ENCODE measurements at places on chromosomes 12 and 14.

- no peak for DNase-seq
These were observed 25.5 kb downstream of the SPTLC2 start for GRCh38 chr14:77590845-77591485.

DNA sequence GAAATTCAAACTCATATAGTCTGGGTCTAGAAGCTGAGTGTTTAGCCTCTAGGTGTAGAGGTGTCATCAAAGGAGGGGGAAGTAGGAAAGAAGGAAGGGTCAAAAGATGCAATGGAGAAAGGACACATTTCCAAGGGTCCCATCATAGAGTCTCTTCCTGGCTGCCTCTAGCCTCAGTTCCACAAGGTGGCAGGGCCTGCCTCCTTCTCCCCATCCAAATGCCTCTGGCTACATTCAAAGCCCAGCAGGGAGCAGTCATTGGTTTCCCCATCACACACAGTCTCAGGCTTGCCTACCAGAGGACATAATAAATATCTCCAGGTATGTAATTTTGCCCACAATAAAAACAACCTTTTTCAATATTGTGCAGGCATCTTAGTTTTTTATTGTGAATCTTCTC lies 2.1 kb upstream of the CCT2 start:
- DNase-seq = no peak

- no peak for DNase-seq
These were observed 33.4 kb upstream of the HSPB8 start for GRCh38 chr12:119145367-119145766.

GRCh38 chr12:46181465-46181864 lies 87.4 kb downstream of the SLC38A1 start:
- no peak for DNase-seq

DNA sequence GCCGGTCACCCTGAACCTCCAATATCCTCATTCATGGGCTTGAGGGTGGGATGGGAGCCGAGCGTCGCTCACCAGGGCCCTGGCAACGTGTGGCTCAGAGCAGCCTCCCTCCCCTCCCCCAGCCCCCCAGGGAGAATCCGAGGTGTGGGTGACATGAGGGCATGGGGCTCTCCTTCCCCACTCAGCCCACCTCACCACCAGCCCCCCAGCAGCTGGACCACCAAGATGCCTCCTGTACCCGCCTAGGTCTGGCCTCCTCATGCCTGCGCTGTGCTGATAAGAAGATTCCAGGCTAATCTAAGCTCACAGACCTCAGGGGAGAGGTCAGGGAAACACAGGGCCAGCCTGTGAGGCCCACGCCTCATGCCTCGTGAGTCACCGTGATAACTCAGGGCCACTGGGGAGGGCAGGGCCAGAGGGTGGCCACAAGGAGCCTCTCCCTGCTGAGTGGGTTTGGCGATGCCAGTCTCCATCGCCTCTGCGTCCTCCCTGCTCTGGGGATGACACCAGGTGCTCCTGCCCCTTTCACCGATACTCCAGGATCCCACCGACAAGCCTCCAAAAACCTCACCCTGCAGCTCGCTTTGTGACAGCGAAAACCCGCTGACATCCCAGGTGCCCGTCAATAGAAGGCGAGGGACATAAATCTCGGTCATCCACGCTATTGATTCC lies 56.9 kb downstream of the TESC start:
- no peak for DNase-seq

DNA sequence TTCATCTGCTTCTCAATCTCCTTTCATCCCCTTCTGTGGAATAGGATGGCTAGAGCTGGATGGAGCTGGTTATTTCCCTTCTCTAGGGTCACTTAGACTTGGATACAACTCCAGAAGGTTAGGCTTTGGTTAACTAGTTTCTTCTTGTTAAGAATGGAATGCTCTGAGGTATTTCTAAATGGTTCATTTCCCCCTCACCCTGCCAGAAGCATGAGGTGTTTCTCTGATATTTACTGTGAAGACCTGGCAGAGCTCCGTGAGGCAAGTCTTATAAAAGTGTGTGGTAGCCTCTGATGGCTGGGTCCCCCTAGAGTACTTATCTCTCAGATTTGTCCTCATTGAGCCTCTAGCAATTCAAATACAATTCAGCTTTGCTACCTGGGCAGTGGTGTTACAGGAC lies 207.9 kb downstream of the SLC16A7 start:
- DNase-seq = no peak

- no peak for DNase-seq
These were observed 7.4 kb downstream of the WNT1 start for GRCh38 chr12:48985475-48985897.

- DNase-seq = no peak
These were observed 185.1 kb downstream of the MDGA2 start for GRCh38 chr14:47490353-47490752.

DNA sequence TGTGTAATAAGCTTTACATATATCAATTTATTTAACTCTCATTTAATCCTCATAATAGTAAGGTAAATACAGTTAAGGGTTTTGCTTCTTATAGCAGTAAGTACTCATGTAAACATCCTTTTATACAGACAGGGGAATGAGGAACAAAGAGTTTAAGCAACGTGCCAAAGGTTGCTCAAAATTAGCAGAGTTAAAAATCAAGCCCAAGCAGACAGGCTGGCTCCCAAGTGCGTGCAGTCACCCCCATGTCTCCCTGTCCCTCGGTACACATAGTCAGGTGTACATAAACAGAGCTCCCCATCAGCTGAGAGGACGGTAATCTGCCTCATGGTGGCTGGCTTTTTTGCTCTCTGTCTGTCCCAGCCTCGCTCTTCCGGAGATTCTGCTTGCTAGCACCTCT lies 126.4 kb downstream of the DERA start:
- DNase-seq = no peak

- DNase-seq = no peak
These were observed 9.6 kb downstream of the MARS1 start for GRCh38 chr12:57497223-57498131.

DNA sequence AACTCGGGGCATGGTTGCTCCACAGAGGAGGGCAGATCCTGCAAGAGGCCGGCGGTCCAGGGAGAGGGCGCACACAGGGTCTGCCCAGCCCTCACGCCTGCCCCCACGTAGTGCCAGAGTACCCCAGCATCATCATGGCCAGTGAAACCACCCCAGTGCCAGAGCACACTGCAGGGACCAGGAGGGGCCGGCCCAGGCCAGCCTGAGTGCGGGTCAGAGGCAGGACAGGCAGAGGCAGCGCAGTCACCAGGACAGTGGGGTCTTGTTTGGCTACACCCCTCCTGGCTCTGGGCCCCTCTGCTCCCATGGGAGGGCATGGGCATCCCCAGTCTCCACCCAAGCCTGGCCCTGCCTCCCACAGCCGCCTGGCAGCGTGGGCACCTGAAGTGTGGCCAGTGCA lies 34.7 kb downstream of the LRCOL1 start:
- DNase-seq = no peak

- no peak for DNase-seq
These were observed 67.5 kb upstream of the PWP1 start for GRCh38 chr12:107618106-107618505.

DNA sequence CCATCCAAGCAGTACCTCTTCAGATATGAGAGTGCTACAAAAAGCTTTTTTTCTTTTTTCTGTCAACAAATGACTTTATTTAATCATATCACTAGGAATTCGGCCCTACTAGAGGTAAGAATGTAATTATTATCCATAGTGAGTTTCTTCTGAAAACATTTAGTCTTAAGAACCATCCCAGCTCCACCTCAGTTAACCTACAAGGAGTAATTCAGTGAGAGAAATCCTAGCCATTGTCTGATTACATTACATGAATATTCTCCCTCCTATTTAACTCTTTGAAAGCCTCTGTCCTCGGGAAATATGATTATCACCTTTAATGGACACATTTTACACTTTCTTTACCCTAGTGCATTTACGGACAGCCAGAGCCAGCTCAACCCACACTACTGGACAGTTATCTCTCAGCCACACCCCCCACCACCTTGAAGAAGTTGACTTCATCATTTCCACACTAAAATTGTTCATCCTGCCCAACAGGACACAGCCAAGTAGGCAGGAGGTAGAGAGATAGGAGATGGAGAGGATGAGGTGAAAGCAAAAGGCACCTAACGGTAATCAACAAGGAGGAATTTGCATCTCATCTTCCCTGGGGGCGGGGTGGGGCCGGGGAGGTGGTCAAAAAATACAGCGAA lies 1.3 kb downstream of the PPFIA2 start:
- no peak for DNase-seq

- no peak for DNase-seq
These were observed 57.1 kb downstream of the MARK3 start for GRCh38 chr14:103442288-103442687.

DNA sequence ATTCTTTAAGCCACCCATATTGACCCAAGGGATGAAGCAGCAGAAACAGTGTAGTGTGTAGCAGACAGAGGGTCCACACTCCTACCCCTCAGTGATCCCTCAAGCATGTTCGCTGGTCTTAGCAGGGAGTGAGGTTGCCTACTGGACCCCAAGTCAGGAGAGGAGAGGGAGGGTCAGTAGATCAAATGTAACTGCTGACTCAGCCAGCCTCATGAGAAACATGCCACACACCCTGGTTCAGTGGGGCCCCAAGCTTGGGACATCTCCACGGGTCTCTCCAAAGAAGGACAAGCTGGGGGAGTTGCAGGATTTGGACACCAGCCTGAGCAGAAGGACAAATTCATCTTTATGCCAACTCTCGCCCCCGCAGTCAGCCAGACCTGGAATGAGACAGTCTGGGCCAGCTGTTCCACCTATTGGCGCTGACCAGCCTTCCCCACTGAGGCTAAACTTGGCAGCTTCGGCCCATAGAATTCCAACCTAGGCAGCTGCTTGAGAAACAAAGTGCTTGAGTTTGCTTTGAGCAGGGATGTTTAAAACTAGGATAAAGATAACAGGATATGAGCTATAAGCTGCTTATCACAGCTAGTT lies 66.0 kb upstream of the ACTN1 start:
- no peak for DNase-seq

DNA sequence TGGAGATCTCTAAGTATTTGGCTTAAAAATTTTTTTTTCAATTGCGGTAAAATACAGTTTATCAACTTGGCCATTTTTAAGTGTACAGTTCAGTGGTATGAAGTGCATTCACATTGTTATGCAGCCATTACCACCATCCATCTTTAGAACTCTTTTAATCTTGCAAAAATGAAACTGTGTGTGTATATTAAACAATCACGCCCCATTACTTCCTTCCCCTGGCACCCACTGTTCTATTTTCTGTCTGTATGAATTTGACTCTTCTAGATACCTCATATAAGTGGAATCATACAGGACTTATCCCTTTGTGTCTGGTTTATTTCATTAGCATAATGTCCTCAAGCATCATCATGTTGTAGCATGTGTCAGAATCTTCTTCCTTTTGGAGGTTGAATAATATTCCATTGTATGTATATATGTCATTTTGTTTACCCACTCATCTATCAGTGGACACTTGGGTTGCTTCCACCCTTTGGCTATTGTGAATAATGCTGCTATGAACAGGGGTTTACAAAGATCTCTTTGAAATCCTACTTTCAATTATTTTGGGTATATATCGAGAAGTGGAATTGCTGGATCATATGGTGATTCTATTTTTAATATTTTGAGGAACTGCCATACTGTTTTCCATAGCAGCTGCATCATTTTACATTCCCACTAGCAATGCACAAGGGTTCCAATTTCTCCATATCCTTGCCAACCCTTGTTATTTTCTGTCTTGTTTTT lies 62.9 kb downstream of the SAMD4A start:
- DNase-seq = no peak

- no peak for DNase-seq
These were observed 440 bp upstream of the ISM2 start for GRCh38 chr14:77498984-77499527.

DNA sequence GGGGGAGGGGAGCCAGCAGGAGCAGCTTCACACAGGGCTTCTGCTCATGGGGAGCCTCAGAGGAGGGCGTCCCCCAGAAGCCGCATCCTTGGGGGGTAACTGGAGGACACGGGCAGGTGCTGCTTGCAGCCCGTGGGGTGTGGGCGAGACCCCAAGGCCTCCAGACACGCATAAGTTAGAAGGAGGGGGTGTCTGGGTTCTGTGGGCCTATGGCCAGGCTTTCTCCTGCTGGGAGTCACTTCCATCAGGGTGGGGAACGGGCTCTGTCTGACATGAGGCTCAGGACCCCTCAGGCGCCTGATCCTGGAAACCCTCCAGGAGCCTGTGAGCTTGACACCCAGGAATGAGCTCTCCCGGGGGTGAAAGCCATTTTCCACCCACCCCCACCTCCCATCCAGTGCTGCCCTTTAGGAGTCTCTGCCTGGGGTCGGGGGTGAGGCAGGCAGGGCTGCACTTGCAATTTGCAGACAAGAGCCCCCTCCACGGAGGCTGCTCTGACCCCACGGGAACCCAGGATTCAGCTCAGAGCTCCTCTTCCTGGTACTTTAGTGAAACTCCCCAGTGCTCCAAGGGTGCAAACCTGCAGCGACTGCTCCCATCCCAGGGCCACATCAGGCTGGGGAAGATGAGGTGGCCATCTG lies 325.7 kb downstream of the ADGRD1 start:
- no peak for DNase-seq

GRCh38 chr14:102935756-102936155 lies 13.3 kb downstream of the AMN start:
- no peak for DNase-seq

DNA sequence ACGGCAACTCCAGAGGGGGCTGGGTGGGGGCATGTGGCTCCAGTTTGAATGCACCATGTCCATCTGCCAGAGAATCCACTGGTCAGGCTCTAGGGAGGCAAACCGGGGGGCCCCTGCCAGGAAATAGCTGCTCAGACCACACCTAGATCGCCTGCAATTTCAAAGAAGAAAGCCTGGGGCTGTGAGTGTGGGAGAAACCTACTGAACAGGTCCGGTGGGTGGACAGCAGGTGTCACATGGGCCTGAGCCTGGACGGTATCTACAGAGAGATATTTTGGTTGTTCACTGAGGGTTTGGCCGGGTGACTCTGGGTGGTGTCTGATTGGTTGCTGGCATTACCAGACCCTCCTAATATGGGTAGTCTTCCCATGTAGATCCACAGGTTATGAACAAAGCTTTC lies 32.0 kb downstream of the DAO start:
- DNase-seq = no peak

- no peak for DNase-seq
These were observed 21.9 kb upstream of the MAP1LC3B2 start for GRCh38 chr12:116537101-116537904.

DNA sequence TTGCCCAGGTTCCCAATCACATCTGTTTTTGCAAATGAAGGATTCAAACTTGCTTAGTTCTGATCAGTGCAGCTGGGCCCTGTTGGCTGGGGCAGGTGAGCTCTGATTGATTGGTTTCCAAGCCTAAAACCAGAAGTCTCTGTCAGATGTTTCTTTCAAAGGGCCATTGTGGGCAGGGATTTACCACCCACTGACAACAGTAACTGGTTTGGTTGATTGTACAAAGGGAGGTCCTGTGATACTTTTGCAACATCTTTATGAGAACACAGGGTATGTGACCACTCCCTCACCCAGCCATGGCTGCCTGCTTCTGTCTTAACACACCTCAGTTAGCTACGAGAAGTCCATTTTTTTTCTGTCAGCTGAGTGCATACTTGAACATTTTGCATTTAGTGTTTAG lies 184.1 kb downstream of the FLRT2 start:
- DNase-seq = no peak
